ENCODE measurements at places on chromosomes 2 and 18.

- no peak for DNase-seq
Observed at GRCh38 chr2:127193164-127193966, 26.7 kb downstream of the CYP27C1 start.

GRCh38 chr2:198279026-198279425, 474.6 kb downstream of the PLCL1 start:
- DNase-seq: no peak

- no peak for DNase-seq
Observed at GRCh38 chr2:199602271-199602895, 144.6 kb upstream of the SATB2 start.

- no peak for DNase-seq
Observed at GRCh38 chr2:99987160-99987559, 155.2 kb downstream of the AFF3 start.

- no peak for DNase-seq
Observed at GRCh38 chr2:160606341-160606740, 112.7 kb upstream of the RBMS1 start.

- DNase-seq: no peak
Observed at GRCh38 chr2:73582364-73582763, 59.9 kb downstream of the NAT8 start.

DNA sequence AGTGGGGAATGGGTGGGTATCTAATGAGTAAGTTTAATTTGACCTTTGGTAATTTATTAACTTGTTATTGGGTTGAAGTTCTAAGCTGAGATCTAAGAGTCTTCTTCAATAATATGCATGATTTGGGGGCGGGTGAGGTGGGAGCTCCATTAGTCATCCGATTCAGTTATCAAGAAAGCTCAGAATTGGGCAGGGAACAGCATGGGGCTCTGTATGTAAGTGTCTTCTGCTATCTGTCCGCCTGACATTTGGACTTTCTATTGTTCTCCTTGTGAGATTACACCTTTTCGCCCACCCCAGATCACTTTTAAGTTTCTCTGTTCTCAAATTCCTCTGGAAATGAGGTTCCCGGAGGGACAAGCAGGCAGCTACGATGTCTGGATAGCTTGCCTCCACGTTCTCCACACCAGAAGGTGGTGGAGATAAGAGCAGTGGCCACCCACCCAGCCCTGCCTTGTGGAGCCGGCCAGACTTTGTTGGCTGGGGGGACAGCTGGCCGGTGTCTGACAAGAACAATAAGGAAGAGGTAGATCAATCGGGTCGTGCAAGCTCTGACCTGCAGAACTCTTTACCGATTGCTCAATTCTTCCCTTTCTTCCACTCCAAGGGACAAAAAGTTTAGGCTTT, 75.5 kb upstream of the GATA6 start:
- no peak for DNase-seq

GRCh38 chr18:29163596-29163995, 986.7 kb upstream of the CDH2 start:
- DNase-seq: no peak

GRCh38 chr18:8479789-8480188, 129.4 kb upstream of the RAB12 start:
- no peak for DNase-seq

DNA sequence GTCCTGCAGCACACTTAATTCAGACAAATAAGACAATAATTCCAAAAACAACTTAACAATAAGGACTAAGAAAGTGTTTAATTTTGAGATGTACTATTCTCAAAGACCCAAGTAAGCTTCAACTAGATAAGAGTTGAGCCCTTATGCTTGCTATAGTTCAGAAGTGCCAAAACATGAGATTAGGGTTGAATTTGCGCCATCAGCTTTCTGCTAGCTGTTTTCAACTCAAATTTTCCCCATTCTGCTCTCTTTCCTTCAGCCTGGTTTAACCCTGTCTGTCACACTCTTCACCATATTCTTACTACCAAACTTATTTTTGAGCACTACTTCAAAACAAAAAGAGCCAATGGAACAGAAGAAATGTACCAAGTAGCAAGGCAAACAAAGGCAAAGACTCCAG, 4.1 kb downstream of the NFE2L2 start:
- DNase-seq: no peak

Measured in left colon (tissue), 2 donors.